Progenitor cell of endocrine pancreas (in vitro differentiated cells): ENCODE measurements at places on chromosomes 7 and 10. TPM values are rescaled to one million over a fixed set of nuclear protein-coding genes. Genes with fewer than 3 reads are reported as not detected.

DNA sequence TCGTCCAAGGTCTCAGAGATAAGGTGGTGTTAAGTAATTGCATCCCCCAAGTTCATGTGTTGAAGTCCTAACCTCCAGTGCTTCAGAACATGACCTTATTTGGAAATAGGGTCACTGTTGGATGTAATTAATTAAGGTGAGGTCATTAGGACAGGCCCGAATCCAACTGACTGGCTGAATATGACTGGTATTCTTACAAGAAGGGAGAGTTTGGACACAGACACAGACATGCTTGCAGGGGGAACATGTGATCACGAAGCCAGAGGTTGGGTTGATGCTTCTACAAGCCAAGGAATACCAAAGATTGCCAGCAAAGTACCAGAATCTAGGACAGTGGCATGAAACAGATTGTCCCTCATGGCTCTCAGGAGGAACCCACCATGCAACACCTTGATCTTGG is 173.5 kb upstream of the LYZL2 start:
- H3K36me3 ChIP-seq = no peaks in the 10 kb centered on the region
- peaks cover 5% of the 10 kb centered on the region for H3K27me3 ChIP-seq
- H3K4me3 ChIP-seq = no peak overlapping the region
- DNase-seq = no peak
- H3K27ac ChIP-seq = no peak overlapping the region
- peaks cover 2% of the 10 kb centered on the region for H3K4me1 ChIP-seq

DNA sequence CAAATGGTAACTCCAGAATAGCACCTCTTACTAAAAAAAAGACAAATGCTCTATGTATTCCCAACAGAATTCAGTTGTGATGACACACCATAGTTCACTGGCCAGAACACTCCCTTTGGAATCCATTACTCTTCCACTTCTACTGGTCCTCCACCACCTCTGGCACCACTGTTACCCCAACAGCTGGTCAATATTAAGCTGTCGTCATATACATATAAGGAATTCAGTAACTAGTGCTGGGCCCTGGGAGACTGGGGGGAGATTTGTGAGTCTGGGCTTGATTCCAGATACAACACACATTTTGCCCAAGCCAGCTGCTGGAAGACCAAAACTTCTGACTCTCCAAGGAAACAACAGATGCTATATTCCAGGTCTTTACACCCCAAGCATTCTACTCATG is 26.0 kb upstream of the ITGA8 start:
- H3K36me3 ChIP-seq = no peaks in the 10 kb centered on the region
- H3K4me1 ChIP-seq = peaks cover 2% of the 10 kb centered on the region
- no peak overlapping the region for H3K4me3 ChIP-seq
- H3K27ac ChIP-seq = no peak overlapping the region
- DNase-seq = no peak

GRCh38 chr10:44902941-44903545 is 8.1 kb upstream of the TMEM72 start:
- H3K27me3 ChIP-seq = peaks cover 3% of the 10 kb centered on the region
- no peaks in the 10 kb centered on the region for H3K36me3 ChIP-seq

DNA sequence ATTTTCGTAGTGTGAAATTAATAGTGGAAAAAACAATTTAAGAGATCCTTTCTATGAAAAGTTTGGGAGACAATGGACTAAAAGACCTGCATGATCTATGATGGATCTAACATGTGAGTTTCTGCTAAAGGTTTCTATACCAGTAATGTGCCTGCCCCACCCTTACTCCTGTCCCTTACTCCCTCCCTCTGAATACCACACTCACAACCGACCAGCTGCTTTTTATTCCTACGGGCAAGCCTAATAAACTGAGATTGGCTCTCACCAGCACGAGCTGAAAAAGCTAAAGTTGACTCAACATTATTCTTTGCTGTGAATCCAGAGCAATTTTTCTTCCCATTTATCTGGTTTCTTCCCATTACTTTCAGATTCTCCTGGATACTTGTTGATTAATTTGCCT is 17.8 kb upstream of the REEP3 start:
- H3K4me3 ChIP-seq = no peak overlapping the region
- H3K36me3 ChIP-seq = peaks cover 6% of the 10 kb centered on the region
- DNase-seq = no peak

The OR2A5 gene
- total RNA-seq = not detected in 2 replicates

- no peaks in the 10 kb centered on the region for H3K4me1 ChIP-seq
- H3K27ac ChIP-seq = no peak overlapping the region
- DNase-seq = no peak
- H3K27me3 ChIP-seq = no peaks in the 10 kb centered on the region
Measured at GRCh38 chr7:89887489-89887888, 266.8 kb upstream of the STEAP1 start.
